NCI-H2171 treated with DMSO at 0.1 percent for 48 hours (cell line): ENCODE measurements at places on chromosomes 2 and 18.

DNA sequence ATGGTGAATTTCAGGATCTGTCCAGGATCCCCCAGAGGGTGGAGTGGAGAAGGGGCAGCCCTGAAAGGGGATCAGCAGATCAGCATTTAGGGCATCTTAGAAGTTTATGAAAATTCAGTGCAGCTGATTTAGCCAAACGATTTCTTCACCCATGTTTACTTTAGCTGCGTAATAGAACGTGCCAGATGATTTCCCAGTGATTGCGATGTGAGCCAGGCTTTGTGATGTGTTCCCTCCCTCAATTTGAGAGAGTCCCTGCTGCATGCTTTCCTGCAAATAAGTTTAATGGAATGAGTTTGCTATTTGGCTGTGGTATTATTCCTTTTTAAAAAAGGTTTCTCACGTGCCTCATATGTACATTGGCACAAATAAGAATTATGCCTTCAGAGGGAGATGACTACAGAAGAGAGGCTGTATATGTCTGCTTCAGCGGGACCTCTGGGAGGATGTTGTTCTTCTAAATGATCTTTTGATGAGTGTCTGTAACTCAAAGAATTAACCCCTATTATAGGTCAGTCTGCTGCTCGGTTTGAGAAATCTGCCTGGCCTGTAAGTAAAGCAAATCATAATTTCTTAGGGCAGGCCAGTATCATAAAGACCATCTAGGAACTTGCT is 111.9 kb downstream of the MRO start:
- DNase-seq: no peak

DNA sequence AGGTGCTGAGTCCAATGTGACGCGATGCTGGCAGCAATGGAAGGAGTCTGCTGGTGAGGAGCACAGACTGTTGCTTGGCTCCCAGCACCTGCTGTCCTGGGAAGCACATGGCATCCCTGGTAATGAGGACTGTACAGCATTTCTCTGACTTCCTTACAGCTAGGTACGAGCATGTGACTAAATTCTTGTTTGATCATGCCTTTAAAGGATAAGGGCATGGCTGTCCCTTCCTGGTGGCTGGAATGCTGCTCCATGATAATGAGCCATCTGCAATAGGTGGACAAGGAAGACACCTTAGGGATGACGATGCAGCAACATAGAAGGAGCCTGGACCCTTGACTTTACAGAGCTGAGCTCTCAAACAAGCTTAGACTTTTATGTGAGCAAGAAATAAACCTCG is 278.0 kb upstream of the SPRED2 start:
- DNase-seq: no peak

DNA sequence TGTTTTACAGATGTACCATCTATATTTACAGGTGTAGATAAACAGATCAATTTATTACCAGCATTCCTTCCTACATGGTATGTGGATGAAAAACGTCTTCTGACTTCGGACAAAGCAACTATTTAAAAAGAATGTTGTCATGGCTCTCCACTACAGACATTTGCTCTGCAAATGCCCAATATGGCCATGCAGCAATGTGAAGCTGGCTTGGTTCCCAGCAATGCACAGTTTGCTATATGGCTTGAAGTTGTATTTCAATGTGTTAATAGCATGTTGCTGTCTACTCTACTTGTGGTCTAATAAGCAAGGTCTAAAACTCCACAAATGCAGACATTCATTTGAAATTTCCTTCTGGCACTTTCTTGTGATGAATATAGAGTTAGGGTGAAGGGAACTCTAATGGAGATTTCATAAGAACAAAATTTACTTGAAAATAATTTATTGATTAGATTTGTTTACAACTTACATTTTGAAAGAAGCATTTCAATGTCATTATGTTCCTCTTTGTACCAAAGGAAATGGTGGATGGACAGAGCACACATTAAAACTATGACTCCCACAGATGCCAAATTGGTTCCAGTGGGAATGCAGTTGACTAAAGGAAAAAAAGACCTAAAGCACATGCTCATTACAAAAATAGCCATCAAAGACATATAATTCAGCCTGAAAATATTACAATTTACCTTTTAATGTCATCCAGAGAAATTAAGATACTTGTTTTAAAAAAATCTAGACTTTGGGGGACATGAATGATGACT is 234.0 kb downstream of the DYM start:
- no peak for DNase-seq

DNA sequence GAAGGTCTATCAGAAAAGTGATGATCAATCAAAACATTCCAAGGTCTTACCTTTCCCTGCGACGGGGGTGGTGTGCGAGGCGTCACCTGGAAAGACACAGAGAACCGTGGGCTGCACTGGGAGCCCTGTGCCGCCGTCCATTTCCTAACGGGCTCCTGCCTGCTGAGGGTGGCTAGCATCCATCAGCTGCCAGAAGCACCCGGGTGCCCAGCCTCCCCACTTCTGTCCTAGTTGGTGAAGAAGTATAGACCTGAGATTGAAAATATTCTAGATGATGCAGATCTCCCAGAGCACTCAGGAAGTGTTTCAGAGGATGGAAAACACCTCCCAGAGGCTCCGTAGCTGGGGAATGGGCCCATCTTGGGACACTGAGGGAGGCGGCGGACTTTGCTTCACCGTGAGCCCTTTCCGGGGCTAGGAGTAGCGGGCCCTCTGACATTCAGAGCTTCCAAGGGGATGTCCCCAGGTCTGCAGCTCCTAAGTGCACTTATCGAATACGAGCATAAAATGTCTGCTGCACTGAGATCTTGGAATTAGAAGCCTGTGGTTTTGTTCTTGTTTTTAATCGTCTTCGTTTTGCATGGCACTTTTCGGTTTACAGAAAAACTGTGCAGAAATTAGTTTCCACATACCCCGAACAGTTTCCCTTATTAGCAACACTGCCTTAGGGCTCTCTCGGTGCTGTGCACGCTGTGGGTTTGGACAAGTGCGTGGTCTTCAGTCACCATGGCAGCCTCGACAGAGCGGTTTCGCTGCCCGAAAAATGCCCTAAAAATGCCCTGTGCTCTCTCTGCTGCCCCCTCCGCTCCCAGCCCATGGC is 143.5 kb downstream of the MBP start:
- DNase-seq: no peak

GRCh38 chr2:81981585-81981984 is 1677.0 kb upstream of the LRRTM1 start:
- no peak for DNase-seq

- DNase-seq: no peak
Measured at GRCh38 chr2:27929916-27930486, 39.5 kb downstream of the BABAM2 start.

GRCh38 chr18:44786688-44787087 is 106.0 kb downstream of the SETBP1 start:
- peak; percentile 62 for DNase-seq

DNA sequence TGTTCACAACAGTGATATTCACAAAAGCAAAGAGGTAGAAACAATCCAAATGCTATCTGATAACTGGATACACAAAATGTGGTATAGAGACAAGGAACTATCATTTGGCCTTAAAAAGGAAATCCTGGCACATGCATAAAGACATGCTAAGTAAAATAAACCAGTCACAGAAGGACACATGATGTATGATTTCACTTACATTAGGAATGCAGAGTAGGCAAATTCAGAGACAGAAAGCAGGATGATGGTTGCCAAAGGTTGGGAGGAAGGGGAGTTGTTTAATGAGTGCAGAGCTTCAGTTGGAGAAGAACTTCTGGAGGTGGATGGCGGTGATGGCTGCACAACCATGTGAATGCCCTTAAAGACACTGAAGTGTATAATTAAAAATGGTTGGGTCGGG is 38.1 kb downstream of the ATP8B1 start:
- DNase-seq: no peak

DNA sequence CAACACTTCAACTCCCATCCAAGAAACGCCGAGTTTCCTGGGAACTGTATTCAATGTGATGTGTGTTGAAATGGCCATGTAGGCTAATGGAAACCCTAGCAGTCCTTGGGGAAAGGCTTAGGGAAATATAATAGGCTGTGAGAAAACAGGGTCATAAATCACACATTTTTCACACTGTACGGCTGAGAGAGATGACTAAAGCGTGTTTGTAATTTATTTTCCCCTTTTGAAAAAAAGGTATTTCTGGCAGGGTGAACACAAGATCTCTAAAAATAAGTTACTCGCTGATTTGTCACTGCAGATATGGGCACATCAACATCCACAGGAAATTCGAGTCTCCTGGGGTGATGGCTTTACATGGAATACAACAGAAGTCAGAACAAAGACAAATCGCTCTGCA is 109.6 kb upstream of the ST6GAL2 start:
- DNase-seq: peak; percentile 71

- DNase-seq: peak; percentile 23
Measured at GRCh38 chr2:98605076-98605475, 3.2 kb downstream of the COA5 start.

GRCh38 chr2:174717273-174717672 is 47.0 kb downstream of the CHRNA1 start:
- DNase-seq: no peak

GRCh38 chr2:158598862-158599517 is 142.2 kb downstream of the PKP4 start:
- DNase-seq: peak; percentile 94

DNA sequence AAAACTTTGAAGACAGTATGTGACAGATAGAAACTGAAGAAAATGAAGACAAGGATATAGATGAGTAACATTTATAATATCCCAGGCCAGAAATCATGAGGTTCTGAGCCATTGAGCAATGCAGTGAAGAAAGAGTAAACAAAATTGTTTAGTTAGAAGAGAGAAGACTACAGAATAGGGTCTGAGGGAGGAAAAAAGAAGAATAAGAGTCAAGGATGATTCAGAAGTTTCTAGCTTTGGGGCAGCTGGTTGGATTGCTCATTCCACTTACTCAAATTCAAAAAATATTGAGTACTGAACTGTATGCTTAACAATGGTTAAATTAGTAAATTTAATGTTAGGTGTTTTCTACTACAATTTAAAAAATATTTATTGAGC is 155.0 kb upstream of the OTX1 start:
- no peak for DNase-seq

- no peak for DNase-seq
Measured at GRCh38 chr2:11022591-11023273, 111.0 kb downstream of the KCNF1 start.

DNA sequence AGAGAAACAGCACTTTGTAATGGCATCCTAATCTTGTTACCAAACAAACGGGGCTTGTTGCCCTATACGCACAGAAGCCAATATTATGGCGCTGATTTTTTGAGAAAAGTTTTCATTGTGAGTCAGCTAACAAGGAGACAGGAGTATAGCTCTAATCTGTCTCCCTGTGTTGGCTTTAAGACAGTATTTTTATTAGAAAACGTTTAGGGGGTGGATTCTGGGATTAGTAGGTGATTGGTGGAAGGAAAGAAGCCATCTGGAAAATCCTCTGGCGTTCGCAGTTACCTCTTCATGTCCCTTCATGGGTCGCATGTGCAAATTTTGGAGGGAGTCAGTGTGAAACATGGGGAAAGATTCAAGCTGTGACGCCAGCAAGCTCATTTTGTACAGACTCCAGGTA is 698 bp upstream of the TMEM237 start:
- DNase-seq: no peak

GRCh38 chr18:58660915-58661314 is 10.3 kb upstream of the MALT1 start:
- no peak for DNase-seq

DNA sequence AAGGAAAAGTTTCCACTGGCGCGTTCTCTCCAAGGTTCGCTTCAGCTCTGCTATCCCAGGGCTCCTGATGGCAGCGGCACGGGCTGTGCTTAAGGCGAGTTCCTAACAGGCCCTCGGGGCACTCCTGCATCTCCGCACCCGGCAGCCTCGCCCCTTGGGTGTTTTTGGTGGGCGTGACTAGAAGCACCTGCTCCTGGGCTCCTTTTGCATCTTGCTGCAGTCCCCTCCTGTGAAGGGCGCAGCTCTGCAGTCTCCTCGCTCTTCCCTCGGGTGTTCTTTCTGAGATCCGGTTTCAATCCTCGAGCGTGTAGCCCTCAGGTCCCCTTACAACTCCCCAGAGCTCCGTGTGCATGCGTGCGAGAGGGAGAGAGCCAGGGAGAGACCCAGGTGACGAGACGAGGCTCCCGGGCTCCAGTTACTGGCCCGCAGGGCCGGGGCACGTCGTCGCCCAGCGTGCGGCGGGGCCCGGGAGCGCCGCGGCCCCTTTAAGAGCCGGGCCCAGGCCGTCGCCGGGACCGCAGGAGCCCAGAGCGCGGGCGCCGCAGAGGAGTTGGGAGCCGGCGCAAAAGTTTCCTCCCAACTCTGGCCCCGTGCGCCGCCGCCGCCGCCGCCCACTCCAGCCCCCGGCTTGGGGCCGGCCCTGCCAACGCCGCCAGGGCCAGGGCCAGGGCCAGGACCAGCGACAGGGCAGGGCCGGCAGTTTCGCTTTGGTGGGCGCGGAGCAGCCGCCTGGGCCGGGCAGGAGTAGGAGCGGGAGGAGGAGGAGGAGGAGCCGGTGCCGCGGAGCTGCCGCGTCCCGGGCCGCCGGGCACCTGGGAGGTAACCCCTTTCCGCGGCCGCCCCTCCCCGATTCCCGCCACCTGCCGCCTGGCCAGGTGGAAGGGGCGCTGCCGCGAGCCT is at the start of gene PARD3B:
PARD3B (plus strand) TSS at position 515 of the 900 bp plus-strand sequence. CDS start 525 bp downstream, outside the sequence.
- DNase-seq: peak; percentile 97

GRCh38 chr2:95158441-95158840 is 1.2 kb downstream of the ZNF514 start:
- DNase-seq: no peak

GRCh38 chr2:109516445-109517117 is 97.2 kb downstream of the SEPTIN10 start:
- DNase-seq: no peak

DNA sequence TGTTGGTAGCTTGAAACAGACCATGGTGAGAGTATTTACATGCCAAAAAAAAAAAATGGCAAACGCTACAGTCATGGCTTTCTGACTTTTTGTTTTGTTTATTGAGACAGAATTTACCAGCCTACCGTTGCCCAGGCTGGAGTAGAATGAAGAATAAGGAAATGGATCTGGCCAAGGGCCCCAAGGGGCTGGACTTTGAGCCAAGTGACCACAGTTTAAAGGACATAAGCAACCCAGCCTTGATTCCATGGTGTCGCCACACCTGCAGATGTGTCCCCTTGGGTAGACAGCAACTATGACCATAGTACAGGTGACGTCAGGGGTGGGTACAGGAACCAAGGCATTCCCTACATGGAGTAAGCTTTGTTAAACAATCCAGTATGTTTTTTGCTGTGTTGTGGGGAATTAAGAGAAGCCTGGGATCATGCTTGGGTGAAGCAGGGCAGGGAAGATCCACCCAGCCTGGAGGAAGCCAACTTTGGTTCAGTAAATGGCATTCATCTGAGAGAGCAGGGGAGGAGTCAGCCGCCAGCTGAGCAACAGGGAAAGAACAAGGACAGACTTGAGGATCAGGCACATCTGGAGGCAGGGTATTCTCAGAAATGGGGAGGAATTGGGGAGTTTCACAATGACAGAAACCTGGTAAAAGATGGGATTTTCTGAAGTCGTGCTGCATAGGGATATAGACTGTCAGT is 110.3 kb upstream of the SH3BP4 start:
- DNase-seq: no peak

DNA sequence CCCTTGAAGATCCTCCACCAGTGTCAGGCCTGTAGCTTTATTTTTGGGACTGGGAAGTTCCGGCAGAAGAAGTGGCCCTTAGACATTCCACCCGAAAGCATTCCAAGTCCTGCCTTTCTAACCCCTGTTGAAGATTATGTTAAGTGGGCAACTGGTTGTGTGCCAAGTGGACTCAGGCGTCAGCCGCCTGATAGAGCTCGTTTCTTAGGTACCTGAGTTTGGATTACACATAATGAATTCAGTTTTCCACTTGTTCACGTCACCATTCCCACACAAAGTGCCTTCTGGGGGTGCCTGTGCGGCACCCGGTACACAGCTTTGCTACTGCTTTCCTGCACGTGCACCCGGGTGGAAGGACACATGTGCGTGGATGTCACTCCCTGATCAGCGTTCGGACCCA is 156.5 kb downstream of the PTGR3 start:
- no peak for DNase-seq

GRCh38 chr2:161552015-161552414 is 72.2 kb upstream of the SLC4A10 start:
- DNase-seq: no peak
